ENCODE measurements at places on chromosomes 5 and 9.

DNA sequence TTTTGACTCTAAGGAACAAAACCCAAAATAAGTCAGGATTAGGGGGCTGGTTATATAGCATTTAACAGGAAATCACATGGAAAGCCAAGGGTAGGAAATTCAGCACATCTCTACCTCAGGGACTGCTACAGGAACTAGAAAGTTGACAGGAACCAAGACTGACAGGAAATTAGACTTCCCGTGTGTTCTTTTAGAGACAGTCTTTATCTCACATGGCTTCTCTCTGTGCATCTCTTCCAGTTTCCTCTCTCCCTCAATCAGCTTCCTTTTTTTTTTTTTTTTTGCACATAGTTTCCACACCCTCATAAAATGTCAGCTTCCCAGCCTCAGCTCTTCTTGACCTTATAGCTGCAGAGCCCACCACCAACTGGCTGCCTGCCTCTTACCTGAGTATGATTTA is 4.8 kb downstream of the RECK start:
- DNase-seq: no peak

DNA sequence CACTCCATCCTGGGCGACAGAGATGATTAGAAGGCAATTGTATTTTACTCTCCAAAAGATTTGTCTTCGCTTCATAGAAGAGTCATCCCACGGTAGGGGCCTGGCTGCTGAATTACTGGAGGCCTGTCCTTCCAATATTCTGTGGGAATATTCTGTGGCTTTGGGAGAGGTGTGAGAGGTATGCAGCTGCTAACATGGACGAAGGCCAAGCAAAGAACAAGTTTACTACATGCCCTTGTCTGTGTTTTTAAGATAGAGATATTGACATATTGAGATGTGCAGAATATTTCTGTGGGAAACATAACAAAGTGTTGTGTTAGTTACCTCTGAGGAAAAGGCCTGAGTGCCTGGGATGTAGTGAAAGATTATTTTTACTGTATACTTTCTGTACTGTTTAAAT is 71.8 kb upstream of the SMIM15 start:
- DNase-seq: no peak

GRCh38 chr5:2276101-2276500 is 393.4 kb upstream of the IRX4 start:
- DNase-seq: no peak

- no peak for DNase-seq
These were observed 157.3 kb upstream of the S1PR3 start for GRCh38 chr9:88833946-88834345.

DNA sequence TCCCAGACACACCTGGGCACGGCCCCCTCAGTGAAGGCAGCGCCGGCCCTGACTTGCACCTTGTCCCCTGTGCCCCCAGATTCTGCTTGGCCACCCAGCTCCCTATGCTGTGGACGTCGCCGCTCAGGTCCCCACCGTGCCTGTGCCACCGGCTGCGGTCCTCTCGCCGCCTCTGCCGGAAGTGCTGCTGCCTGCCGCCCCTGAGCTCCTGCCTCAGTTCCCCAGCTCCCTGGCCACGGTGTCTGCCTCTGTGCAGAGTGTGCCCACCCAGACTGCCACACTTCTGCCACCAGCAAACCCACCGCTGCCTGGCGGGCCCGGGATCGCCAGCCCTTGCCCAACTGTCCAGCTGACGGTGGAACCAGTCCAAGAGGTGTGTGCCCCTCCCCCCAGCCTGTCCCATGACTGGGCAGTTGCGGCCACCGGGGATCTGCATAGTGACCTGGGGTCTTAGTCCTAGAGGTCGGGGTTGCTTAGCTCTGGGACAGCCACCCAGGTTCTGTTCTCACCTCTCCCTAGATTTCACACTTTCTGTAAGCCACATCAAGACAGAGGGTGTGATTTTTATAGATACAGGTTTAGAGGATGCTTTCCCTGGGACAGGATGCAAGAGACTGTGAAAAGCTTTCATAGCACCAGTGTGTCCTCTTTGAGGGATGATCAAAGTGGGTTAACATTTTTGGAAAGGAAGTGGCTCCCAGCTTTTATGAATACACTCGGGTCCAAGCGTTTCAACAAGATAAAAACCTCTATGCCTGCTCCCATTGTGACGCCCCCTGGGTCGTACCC is 78.0 kb downstream of the WNK2 start:
- DNase-seq: no peak

DNA sequence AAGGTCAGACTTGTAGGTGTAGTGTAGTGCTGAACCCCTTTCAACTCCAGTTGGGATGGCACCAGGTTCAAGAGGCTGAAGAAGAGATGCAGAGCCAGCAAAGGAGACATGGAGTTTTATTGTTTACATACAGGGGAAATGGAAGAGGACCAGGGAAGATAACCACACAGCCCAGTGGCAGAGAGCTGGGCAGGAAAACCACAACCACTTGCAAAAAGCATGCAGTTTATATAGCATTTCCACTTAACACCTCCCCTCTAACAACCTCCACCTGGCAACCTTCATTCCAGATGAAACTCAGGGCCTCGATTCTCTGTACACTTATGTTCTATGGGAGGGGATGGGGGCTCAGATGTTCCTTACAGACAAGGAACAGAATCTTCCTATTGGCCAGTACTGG is 56.9 kb downstream of the SNX24 start:
- no peak for DNase-seq

DNA sequence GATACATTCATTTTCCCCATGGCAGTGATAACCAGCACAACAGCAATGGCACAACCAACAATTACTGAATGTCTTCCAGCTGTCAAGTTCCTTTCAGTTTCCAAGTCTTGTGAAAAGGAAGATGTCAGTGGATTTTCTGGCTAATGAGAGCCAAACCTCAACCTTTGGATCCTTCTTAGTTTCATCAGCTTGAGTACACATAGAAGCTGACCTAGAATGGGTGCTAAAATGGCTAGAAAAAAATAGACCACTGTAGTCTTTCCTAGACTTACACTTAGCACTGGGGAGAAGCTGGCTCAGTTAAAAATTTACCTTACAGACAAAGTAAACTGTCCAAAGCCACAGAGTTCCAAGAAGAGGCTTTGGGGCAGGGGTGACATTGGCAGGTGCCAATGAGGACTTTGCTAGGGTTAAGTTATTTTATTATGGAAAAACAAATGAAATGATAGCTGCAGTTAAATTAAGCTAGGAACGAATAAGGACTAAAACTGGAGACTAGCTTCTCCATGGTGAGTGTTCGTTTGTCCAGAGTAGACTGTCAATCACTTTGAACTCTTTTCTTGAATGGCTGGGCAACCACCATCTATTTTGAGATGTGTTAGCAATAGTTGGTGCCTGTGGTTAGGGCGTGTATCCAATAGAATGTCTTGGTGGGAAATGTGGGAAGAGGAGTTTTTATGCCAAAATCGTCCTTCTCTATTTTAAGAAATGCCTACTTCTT is 25.9 kb upstream of the TXN start:
- no peak for DNase-seq

GRCh38 chr5:35320029-35320428 is 89.7 kb upstream of the PRLR start:
- no peak for DNase-seq

All from neural crest cell (in vitro differentiated cells).